Epithelial cell of proximal tubule (primary cell): ENCODE measurements at places on chromosomes 5 and 9.

DNA sequence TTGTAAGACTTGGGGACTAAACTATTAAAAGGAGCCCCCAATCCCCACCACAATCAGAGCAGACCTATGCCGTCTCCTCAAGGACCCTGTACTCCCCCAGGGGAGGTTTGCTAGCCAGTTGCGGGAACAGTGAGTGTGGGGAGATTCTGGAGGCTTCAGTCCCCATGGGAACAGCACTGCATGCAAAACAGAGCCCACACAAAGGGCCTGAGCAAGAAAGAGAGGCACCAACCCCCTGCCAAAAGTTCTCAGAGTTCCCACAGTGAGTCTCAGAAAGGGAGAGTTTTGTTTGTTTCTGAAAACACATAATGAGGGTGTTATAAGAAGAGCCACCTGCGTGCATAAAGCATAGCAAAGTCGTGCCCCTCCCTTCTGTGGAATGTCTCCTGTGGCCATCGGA lies 56.6 kb downstream of the CFAP90 start:
- DNase-seq = no peak

GRCh38 chr5:88724201-88724600 lies 158.8 kb downstream of the MEF2C start:
- no peak for DNase-seq

DNA sequence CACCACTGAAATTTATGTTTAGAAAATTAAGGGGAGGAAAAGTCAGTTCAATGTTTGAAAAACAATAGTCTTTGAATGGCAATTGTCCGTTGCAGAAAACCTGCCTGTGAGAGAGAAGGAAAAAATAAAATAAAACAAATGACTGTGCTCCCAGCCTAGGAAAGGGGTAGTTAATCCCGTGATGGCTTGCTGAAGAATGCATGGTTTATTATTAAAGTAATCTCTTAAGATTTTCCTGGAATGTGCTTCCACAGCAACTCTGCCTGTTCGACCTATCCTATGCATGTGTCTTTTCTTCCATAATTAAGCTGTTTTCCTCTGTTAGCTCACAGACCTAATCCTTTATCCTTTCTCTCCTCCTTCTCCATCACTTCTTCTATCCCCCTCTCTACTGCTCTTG lies 2.4 kb upstream of the DAB2 start:
- DNase-seq = no peak

DNA sequence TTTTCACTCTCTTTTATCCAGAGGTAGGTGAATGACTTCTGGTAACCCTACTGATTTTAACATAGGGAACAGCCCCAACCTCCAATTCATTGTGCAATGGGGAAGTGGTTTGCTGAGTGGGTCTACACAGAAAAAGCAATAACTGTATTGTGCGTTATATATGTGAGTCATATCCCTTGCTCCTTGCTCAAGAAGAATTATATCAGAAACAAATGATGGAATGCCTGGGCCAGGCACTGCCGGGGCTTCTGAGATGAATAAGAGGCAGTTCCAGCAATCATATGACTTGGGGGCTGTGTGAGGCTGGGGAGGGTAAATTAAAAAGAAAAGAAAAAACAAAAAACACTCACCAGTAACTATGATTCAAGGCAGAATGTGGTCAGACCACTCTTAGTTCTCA lies 79.2 kb upstream of the ABCA1 start:
- peak; percentile 48 for DNase-seq

DNA sequence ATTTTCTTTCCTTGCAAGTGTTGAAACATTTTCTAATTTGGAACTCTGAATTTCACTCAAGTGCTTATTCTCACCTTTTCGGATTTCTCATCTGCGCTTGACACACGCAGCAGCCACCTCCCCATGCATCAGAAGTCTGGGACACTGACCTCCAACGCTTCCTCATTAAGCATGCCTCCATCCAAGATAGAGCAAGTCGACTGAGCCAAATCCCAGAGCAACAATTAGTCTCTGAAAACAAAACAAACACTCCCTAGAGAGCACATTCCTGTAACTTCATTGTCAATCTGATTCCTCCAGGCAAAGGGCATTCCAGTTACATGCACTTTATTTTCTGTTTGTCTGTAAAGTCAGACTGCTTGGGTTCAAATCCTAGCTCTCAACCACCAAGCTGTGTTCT lies 5.7 kb downstream of the CD180 start:
- no peak for DNase-seq

- DNase-seq = no peak
These were observed 373.6 kb downstream of the ADGRV1 start for GRCh38 chr5:90932052-90932699.

DNA sequence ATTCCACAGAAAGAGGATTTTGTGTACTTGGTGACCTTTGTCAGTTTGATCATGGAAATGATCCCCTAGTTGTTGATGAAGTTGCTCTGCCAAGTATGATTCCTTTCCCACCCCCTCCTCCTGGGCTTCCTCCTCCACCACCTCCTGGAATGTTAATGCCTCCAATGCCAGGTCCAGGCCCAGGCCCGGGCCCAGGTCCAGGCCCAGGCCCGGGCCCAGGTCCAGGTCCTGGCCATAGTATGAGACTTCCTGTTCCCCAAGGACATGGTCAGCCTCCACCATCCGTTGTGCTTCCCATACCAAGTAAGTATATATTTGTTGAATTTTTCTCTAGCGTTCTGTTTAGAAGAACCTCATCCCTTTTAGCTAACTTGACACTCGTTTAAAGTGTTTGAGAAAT lies 30.0 kb downstream of the RBM27 start:
- no peak for DNase-seq

DNA sequence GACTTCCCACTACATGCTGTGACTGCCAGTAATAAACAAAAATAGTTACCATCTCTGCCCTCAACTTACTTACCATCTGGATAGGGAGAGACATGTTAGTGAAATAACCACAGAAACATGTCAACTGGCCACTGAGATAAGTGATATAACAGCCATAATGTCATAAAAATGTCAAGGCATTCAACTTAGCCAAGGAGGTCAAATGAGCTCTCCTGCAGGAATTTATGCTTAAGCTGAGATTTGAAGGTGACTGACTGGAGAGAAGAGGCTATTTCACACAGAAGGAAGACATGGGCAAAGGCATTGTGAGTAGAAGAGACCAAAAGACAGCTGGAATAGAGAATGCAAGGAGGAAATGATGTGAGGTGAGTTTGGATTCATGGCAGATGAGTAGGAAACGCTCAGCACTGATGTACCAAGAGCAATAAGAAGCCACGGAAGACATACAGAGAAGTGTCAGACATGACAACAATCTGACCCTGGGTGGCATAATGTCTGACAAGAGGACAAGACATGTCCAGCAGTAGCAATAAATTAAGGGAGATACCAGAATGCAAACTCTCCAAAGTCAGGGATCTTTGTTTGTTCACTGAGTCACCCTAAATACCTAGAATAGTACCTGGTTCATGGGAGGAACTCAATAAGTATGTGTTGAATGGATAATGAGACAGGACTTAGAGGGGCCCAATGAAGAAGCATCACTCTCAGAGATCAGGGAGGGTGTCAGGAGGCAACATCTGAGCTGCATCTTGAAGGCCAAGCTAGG lies 318.8 kb downstream of the ACTL7B start:
- DNase-seq = no peak

GRCh38 chr5:5736007-5736406 lies 313.5 kb downstream of the ICE1 start:
- DNase-seq = no peak

DNA sequence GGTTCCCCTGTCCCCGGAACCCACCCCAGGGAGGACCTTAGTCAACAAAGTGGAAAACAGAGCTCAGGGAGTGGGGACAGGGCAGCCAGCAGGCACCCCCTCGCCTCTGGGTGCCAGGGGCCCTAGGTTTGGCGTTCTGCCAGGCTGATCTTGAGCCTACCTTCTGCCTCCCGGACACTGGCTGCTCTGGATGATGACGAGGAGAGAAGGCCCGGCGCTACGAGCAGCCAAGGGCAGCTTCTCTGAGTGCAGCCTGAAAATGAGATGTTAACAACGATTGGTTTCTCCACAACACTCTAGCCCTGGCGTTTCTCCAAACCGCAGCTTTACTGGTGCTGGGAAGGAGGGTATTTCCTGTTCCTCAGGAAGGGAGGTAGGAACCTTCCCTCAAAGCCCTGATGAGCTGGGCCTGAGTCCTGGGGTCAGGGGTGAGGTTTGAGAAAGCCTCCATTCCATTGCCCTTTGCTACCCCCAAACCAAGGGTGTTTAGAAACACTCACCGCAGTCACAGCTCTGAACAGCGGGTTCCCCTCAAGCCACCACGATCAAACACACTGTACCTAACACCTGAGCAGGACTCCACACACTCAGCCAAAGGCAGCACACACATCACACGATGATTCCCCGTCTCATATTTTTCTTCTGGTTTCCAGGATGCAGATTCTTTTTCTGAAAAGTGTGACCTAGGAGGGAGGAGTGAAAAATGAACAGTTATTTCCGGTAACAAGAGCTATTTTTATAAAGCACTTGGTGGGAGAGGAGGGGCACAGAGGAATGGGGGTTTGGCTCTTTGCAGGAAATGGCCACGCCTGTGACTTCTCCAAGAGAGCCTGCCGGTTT lies at the start of gene STING1:
STING1 (minus strand) TSS at position 709 of the 840 bp plus-strand sequence. CDS start 1,054 bp downstream, outside the sequence.
- peak; percentile 63 for DNase-seq

DNA sequence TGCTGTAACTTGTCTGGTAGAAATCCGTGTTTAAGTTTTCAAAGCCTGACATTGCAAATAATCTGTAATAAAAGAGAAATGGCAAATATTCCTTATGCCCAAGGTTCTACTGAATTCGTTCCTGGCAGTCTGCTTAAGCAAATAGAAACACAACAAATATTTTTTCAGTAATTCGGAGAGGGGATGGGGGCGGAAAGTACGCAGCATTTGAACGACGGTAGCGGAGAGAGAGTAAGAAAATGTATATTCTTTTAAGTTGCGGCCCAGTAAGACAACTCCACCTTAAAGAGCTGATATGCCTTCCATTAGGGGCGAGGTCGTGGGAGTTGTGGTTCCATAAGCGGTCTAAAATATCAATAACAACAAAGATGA lies 569 bp downstream of the YIPF5 start:
- no peak for DNase-seq

DNA sequence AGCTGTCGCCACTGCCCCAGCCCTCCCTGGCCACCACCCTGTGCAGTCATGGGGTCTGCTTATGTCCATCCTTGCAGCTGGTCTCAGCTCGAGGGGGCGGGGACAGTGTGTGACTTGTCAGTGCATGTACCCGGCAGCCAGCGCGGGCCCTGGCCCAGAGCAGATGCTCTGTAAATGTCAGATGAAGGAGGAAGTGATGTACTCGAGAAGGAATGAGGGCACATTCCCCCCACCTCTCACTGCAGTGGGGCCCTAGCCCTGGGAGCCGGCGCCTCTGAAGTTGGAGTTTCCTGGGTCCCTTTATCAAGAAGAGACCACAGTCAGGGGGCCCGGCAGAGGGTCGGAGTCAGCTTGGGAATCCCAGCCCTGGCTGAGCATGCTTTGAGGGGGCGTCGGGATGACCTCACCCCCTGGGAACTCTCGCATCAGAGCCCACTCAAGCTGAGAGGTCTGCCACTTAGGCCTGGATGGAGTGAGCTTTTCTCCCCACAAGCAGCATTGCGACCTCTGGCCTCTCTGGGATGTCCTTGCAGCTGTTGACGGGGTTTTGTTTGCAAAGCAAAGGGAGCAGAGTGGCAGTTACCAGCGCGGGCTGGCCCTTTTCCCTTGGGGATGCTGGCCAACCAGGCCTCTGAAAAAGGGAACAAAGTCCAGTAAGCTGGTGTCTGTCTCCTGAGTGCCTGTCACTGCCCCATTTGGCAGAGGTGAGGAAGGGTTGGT lies 19.0 kb downstream of the NEURL1B start:
- DNase-seq = no peak

GRCh38 chr5:158943057-158943456 lies 156.7 kb downstream of the EBF1 start:
- DNase-seq = peak; percentile 93

DNA sequence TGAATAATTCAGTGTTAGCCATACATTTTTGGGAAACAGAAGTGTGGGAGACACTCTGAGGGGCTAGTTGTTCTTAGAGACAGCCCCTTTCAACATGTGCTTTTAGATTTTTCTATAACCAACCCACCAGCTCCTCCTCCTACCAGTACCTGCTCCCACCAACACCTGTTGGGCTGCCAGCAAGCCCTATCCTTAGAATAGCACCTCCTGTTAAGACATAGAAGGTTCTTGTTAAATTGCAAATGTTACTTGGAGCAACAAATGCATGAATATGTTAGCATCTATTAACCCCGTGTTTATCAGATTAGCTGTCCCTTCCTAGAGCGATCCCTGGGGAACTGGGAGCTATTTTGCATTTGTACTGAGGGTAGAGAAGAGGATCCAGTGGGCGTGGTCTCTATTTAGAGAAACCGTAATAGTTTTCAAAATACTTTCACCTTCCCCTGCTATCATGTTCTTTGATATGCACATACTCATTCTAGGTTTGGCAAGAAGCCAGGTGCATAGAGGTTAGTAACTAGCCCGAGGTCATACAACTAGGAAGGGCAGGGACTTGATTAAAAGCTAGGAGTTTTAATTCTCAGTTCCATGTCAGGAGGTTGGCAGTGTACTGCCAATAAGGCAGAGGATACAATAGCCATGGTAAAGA lies 334.4 kb downstream of the KCTD16 start:
- DNase-seq = no peak

DNA sequence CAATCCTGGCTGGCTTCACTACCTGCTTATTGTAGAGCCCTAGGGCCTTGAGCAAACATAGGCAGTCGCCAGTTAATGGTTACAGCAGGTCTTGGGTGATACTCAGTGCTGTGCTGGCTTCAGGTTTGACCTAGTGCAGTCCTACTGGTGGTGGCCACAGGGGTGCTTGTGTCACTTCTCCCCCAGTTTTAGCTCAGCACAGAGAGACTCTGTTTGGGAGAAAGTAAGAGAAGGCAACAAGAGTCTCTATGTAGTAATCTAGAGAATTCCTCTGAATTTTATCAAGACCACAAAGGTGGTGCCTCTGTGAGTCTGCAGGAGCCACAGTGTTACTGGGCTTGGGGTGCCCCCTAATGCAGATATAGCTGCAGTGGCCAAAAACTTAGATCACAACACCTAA lies 165.6 kb downstream of the CCDC171 start:
- DNase-seq = no peak

DNA sequence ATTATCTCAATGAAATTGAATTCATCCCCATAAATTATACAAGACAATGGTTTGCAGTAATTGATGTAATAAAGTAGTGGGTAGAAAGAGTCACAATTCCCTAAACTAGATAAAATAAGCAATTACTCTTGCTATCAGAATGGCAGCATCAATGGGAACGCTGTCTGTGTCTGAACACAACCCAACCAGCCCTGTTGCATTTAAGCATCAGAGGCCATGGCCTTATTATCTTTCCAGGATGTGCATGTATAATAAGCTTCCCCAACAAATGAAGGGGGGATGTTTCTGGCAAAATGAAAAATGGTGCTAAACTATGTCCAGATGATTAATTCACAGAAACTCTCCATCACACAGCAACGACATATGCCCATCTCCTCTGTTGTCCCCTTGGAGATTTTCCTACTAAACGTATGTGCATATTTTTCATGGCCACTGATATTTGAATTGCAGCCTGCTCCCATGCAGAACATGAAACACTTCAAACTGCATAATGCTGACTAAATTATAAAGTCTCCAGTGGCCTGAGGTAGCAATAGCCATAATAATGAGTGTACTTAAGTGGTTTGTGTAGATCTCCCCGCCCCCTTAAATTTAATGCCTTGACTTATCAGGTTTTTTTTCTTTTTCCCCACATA lies 306.9 kb upstream of the ADAMTS16 start:
- no peak for DNase-seq

GRCh38 chr9:15944341-15944740 lies 391.5 kb downstream of the CCDC171 start:
- no peak for DNase-seq

- no peak for DNase-seq
These were observed 75.0 kb downstream of the CFAP95 start for GRCh38 chr9:69895659-69896058.
